Mucosa of gallbladder (tissue), 1 donor: ENCODE measurements at places on chromosomes 4 and X. TPM values are rescaled to one million over a fixed set of nuclear protein-coding genes. Genes with fewer than 3 reads are reported as not detected.

DNA sequence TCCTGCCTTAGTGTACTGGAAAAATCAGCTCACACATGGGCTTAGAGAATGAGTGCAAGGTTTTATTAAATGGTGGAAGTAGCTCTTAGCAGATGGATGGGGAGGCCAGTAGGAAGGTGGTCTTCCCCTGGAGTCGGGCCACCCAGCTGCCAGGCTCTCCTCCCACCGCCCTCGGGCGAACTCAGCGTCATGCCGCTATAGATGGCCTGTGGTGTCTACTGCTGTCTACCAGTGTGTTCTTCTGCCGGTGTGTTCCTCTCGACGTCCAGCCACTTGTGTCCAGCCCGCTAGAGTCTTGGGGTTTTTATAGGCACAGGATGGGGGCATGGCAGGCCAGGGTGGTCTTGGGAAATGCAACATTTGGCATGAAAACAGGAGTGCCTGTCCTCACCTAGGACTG, 198.7 kb upstream of the NDST3 start:
- DNase-seq = no peak

- no peak for DNase-seq
Observed at GRCh38 chrX:27966955-27967354, 14.3 kb downstream of the DCAF8L1 start.

DNA sequence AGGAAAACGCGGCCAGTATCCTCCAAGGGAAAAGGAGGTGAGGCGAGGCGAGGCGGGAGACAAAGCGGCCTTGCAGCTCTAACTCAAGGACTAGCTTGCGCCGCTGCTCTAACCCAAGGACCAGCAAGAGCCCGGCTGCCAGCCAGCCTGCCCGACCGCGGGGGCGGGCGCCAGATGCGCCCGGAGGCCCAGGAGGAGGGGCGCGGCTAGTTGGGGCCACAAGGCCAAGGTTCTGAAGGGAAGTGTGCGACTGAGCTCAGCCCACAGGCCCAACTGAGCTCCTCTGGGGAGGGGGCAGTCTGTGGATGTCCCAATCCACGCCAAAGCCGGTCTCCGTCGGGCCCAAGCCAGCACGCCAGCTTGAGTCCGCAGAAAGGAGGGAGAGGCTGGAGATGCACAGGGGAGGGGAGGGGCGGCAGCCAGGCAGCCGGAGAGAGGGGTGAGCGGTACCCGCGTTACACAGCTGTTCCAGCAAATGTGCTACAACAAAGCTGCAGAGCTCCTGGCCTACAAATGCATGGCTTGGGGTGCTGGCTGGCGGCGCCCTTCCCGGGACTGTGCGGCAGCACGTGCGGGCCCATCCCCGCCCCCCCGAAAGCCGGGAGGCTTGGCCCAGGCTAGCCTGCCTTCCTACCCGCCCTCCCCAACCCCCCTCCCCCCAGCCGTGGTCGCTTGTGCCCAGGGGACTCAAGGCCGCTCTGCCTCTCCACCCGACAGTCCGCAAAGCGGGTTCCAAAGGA, 637 bp downstream of the AMER1 start:
- peak; percentile 11 for DNase-seq

DNA sequence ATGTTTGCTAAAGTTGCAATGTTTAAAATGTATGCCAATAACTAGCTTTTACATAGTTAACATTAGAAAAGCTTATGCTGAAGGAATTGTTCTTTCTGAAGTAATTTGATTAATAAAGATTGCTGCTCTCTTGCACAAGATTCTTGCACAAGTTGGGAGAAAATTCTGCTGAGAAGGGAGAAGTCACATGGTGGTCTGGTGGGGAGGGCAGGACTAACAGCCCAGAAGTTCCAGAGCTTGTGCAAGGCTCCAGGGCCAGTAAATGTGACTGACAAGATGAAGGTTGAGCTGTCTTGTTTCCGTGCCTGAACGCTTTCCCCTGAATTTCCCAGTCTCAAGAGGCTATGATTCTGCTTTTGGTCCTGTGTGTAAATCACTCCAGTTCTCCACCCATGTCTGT, 112.9 kb upstream of the VCX start:
- no peak for DNase-seq

- no peak for DNase-seq
Observed at GRCh38 chr4:73127839-73128453, 58.4 kb upstream of the COX18 start.

DNA sequence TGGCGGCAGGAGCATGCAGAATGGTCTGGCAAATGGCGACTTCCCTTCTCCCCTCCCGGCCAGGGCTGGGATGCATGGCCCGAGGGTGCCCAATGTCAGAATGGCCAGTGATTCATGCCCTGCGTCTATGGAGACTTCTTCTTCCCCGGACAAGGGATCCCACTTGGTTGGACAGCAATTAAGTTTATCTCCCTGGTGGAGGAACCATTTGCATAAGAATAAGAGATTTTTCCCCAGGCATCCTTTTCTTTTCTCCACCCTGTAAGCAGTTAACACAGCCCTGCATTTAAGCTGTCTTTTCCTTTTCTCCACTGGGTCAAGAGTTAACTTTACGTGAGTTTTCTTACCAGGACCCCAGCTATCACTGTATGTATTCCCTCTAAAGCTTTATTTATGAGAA, 856.6 kb downstream of the GLUD2 start:
- DNase-seq = no peak

- DNase-seq = no peak
Observed at GRCh38 chrX:17842769-17843525, 18.2 kb downstream of the RAI2 start.

GRCh38 chr4:30962939-30963338, 242.8 kb downstream of the PCDH7 start:
- DNase-seq = peak; percentile 20

- no peak for DNase-seq
Observed at GRCh38 chr4:78318126-78318525, 233.4 kb upstream of the ANXA3 start.

DNA sequence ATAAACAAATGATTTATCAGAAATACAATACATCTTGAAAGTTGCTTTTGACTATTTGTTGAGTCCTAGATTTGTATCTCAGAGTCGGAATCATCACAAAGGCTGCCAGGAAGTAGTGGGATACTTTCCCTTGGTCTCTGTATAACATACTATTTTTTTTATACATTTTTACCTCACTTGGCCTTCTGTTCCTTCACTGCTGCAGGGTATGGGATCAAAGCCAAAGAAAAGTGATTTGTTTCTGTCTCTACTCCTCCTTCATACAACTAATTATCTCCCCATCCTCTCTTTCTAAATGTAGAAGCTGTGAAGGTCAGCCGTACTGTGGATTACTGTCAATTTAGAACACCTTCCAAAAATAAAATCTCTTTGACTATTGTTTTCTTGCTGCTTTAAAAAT, 24.9 kb downstream of the PALLD start:
- DNase-seq = no peak

DNA sequence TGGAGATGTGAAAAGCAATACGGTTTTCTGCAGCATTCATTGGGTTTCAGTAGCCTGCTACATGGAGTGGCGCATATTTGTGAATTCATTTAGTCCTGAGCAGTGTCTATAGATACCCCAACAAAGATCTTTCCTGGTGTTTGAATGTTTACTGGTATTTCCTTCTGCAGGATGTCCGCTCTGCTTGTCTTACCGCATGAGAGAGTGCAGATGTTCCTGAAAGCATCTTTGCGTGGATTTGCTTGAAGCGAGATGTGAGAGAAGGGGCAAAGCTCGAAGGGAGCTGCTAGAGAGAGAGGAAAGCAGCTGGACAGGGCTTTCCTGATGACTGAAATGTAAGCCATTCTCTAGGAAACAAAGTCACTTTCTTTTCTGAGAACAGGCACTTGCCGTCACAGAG, 40.9 kb upstream of the GYPA start:
- no peak for DNase-seq

DNA sequence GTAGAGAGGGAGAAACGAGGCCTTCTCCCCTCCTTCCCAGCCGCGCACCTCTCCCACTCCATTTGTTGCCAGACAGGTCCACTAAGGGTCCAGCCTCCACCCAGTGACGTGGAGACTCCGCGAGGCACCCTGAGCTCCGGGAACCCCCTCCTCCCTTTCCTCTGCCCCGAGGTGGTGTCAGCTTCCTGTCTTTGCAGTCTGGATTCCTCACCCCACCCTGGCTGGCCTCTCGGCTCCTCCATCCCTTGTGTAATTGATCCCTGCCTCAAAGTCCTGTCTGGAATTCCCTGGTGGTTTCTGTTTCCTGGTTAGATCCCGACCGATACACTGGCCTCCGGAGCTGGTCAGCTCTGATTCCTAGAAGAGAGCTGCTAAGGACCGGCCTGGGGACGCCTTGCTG, 105.9 kb upstream of the SCOC start:
- DNase-seq = no peak

DNA sequence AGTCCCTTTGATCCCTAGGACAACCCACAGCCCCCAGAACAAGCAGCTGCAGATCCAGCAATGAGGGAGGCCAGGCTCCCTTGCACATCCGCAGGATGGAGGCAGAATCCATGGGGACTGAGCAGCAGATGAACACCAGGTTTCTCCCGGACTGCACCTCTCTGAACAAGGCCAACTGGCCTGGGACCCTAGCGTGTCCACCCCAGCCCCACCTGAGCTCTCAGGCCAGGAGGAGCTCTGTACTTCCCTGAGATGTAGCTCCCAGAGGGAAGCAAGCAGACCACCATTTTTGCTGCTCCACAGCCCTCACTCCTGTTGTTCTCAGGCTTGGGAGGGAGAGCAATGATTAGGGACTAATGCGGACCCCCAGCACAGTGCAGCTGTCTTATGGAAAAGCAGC, 1195.8 kb downstream of the PCDH18 start:
- DNase-seq = no peak

DNA sequence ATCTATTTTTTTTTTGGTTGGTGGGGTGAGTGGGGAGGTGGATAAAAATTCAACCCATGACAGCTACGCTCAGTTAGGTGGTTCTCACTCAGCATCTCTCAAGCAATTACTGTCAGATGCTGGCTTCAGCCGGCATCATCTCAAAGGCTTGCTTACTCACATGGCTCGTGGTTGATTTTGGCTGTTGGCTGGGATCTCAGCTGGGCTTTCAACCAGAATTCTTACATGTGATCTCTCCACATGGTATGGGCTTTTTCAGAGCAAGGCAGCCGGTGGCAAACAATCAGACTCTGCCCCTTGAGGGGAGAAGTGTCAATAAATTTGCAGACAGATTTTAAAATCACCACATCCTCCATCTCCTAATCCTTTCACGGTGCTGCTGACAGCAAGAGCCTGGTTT, 47.2 kb downstream of the SLC34A2 start:
- DNase-seq = no peak

DNA sequence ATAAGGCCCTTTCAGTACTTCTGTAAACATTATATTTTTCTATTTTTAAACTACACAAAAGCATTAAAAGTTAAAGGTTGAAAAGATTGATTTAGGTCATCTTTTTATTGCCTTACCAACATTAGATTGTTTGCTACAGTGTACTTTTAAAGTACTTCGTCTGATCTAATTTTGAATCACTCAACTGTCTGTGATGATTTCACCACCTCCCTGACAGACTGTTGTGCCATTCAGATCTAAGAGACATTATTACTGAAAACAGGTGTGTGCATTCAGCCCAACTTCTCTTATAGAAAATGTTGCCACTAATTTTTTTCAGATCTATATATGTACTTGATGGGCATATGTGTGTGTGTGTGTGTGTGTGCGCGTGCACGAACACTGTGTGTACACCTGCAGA, 39.3 kb downstream of the GASK1B start:
- no peak for DNase-seq

GRCh38 chrX:107787827-107788226, 10.3 kb downstream of the NCBP2L start:
- DNase-seq = no peak

GRCh38 chr4:113232194-113232593, 182.7 kb downstream of the ANK2 start:
- DNase-seq = no peak

- no peak for DNase-seq
Observed at GRCh38 chr4:16508968-16509367, 282.7 kb upstream of the TAPT1 start.

- DNase-seq = no peak
Observed at GRCh38 chr4:95095348-95095974, 337.7 kb downstream of the BMPR1B start.

DNA sequence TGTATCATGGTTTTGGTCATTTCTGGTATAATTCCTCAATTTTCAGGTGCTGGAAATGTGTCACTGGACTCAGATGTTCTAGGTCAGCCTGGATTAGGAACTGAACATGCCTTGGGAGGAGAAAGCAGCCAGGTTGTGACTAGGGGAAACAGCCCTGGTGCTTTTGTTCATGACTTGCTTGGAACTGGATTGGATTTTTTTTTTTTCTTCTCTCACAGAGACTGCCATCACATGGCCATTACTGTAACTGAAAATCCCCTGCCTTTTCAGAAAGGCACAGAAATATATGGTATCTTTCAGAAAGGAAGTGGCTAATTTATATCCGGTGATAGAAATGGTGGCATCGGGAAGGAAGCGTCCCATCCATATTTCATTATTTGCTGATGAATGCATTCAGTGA, 34.6 kb downstream of the SEPTIN11 start:
- no peak for DNase-seq

DNA sequence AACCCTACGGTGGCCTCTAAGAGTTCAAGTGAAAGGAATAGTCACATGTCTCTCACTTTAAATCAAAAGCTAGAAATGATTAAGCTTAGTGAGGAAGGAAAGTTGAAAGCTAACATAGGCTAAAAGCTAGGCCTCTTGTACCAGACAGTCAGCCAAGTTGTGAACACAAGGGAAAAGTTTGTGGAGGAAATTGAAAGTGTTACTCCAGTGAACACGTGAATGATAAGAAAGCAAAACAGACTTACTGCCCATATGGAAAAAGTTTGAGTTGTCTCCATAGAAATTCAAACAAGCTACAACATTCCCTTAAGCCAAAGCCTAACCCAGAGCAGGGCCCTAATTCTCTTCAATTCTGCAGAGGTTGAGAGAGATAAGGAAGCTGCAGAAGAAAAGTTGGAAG, 51.5 kb upstream of the RAB9B start:
- no peak for DNase-seq

- DNase-seq = no peak
Observed at GRCh38 chr4:25567253-25567652, 88.4 kb upstream of the SLC34A2 start.

GRCh38 chr4:153074486-153074885, 129.8 kb upstream of the TRIM2 start:
- no peak for DNase-seq

DNA sequence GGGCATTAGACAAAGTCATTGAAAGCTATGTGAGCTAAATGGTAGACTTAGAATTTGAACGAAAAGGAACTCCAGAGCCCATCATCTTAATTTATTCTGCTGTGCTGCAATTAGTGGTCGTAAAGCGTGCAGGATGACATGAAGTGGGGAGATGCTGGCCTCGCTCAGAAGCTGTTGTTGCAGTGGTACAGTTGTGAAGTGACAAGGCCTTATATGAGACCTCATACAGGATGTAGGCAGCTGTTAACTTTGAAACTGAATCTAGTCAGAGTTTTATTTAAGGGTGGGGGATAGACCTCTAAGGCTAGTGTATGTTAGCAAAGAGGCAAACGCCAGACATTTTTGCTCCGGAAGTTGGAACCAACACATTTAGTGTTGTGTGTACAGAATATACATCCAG, 13.4 kb downstream of the KLF3 start:
- DNase-seq = no peak

- peak; percentile 30 for DNase-seq
Observed at GRCh38 chr4:32775049-32775448, 2054.9 kb downstream of the PCDH7 start.

Gene CORIN
- total RNA-seq = 6.6 TPM

Gene RHOH
- total RNA-seq = 7.9 TPM

Gene POU3F4
- 0.52 TPM for total RNA-seq

Gene INPP4B
- total RNA-seq = 16.0 TPM

Gene COL25A1
- 0.55 TPM for total RNA-seq

Gene SSX4B
- total RNA-seq = not detected

Gene LIMCH1
- total RNA-seq = 90.3 TPM

Gene RNF150
- total RNA-seq = 20.5 TPM

Gene GASK1B
- total RNA-seq = 27.0 TPM

Gene SPIN4
- total RNA-seq = 2.3 TPM

Gene SMAD1
- 32.5 TPM for total RNA-seq

Gene DTHD1
- total RNA-seq = 0.20 TPM
